Activated CD8-positive, alpha-beta T cell treated with anti-CD3 and anti-CD28 coated beads for 36 hours (primary cell): ENCODE measurements at places on chromosomes 7 and 10. TPM values are rescaled to one million over a fixed set of nuclear protein-coding genes. Genes with fewer than 3 reads are reported as not detected.

DNA sequence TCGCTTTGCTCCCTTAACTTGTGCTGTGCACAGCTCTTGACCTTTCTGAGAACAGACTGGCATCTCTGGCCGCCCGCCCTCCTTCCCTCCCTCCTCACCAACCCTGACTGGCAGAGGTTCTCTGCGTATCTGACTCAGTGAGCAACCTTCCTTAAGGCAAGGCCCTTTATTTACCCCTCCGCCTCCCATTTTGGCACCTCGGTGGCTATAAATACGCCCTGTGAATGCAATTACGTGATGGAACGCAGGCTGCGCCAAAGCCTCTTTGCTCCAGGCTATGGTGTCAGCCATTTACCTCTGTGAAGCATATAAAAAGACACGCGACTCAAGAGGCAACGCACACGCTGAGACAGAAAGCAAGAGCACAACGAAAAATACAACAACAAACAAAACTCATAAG is 764.3 kb downstream of the SUGCT start:
- H3K27me3 ChIP-seq: no peaks in the 10 kb centered on the region
- no peak for DNase-seq
- no peak overlapping the region for H3K4me3 ChIP-seq
- no peak overlapping the region for H3K27ac ChIP-seq
- no peaks in the 10 kb centered on the region for H3K36me3 ChIP-seq
- no peaks in the 10 kb centered on the region for H3K4me1 ChIP-seq

GRB10 gene
- 5.6 TPM for total RNA-seq

GRCh38 chr7:99788554-99788953 is 4.6 kb upstream of the CYP3A4 start:
- H3K27ac ChIP-seq: peak overlapping the region; percentile 84
- peaks cover 34% of the 10 kb centered on the region for H3K4me1 ChIP-seq
- peaks cover 8% of the 10 kb centered on the region for H3K36me3 ChIP-seq
- H3K4me3 ChIP-seq: no peak overlapping the region

GRCh38 chr10:44051091-44051490 is 333.8 kb downstream of the CXCL12 start:
- no peak for DNase-seq
- peaks cover 12% of the 10 kb centered on the region for H3K27me3 ChIP-seq
- no peaks in the 10 kb centered on the region for H3K4me1 ChIP-seq
- H3K27ac ChIP-seq: no peak overlapping the region

- DNase-seq: no peak
- H3K4me3 ChIP-seq: no peak overlapping the region
- H3K27me3 ChIP-seq: no peaks in the 10 kb centered on the region
- no peaks in the 10 kb centered on the region for H3K4me1 ChIP-seq
- no peaks in the 10 kb centered on the region for H3K36me3 ChIP-seq
Observed at GRCh38 chr7:46133072-46133471, 212.0 kb upstream of the IGFBP3 start.

DNA sequence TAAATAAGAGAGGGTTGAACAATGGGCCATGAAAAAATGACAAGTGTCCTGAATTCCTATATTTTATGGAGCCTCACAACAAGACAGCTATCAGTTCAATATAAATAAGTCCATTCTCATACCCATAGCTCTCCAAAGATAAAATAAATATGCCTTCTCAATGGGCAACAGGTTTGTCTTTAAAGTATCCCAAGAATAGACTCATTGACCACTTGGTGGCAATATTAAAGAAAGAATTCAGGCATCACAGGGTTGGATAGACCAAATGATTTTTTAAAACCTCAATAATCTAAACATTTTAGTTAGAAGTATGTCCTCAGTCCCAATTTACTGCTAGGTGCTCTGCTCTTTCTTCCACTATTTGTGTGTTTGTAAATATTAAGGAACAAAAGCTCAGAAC is 165.1 kb upstream of the WNT16 start:
- H3K27me3 ChIP-seq: peaks cover 6% of the 10 kb centered on the region
- H3K4me3 ChIP-seq: no peak overlapping the region
- no peaks in the 10 kb centered on the region for H3K4me1 ChIP-seq
- H3K27ac ChIP-seq: no peak overlapping the region

- H3K36me3 ChIP-seq: peaks cover 81% of the 10 kb centered on the region
- no peak overlapping the region for H3K4me3 ChIP-seq
- no peaks in the 10 kb centered on the region for H3K27me3 ChIP-seq
- no peak for DNase-seq
- peak overlapping the region; percentile 21 for H3K27ac ChIP-seq
- peaks cover 59% of the 10 kb centered on the region for H3K4me1 ChIP-seq
Observed at GRCh38 chr10:62075912-62076311, 174.4 kb downstream of the ARID5B start.

VIPR2 gene
- 0.09 TPM for total RNA-seq

GRCh38 chr7:130114374-130114773 is 44.0 kb downstream of the KLHDC10 start:
- H3K27ac ChIP-seq: peak overlapping the region; percentile 1
- H3K4me3 ChIP-seq: no peak overlapping the region
- DNase-seq: no peak
- H3K27me3 ChIP-seq: no peaks in the 10 kb centered on the region
- no peaks in the 10 kb centered on the region for H3K4me1 ChIP-seq

BCL7B gene
- total RNA-seq: 50.6 TPM

PNLIPRP2 gene
- not detected for total RNA-seq

- peaks cover 33% of the 10 kb centered on the region for H3K4me1 ChIP-seq
- DNase-seq: no peak
- no peak overlapping the region for H3K4me3 ChIP-seq
Observed at GRCh38 chr10:11581213-11581612, 30.2 kb downstream of the USP6NL start.

AKR1C2 gene
- total RNA-seq: not detected

FZD1 gene
- total RNA-seq: 0.16 TPM

ANKRD26 gene
- 10.4 TPM for total RNA-seq

CAMK2G gene
- 17.8 TPM for total RNA-seq

DNA sequence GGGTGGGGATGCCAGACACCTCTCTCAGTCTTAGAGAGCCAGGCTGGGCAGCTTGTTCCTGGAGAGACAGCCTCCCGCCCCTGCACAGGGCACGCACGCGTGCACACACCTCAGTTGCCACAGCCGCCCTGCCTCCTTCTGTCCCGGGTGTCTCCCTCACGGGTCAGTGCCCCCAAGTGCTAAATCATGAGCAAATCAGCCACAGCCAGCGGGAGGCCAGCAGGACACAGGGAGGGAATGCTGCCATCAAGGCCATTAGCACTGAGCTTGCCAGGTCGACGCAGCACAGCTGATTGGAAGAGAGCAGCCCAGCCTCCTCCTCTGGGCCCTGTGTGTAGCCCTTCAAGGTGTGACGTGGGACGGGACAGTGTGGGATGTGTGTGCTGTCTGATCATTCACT is 130.4 kb downstream of the CDH23 start:
- H3K36me3 ChIP-seq: no peaks in the 10 kb centered on the region
- no peak for DNase-seq
- H3K4me1 ChIP-seq: peaks cover 11% of the 10 kb centered on the region
- peaks cover 7% of the 10 kb centered on the region for H3K27me3 ChIP-seq
- no peak overlapping the region for H3K27ac ChIP-seq

- no peaks in the 10 kb centered on the region for H3K27me3 ChIP-seq
- H3K27ac ChIP-seq: no peak overlapping the region
- no peak overlapping the region for H3K4me3 ChIP-seq
- DNase-seq: no peak
- no peaks in the 10 kb centered on the region for H3K4me1 ChIP-seq
- H3K36me3 ChIP-seq: no peaks in the 10 kb centered on the region
Observed at GRCh38 chr10:34731213-34731612, 83.9 kb downstream of the PARD3 start.

GRCh38 chr10:34179280-34179679 is 635.8 kb downstream of the PARD3 start:
- no peaks in the 10 kb centered on the region for H3K4me1 ChIP-seq
- peaks cover 2% of the 10 kb centered on the region for H3K27me3 ChIP-seq
- H3K36me3 ChIP-seq: no peaks in the 10 kb centered on the region
- no peak for DNase-seq

GRCh38 chr7:50667789-50668226 is 102.6 kb upstream of the DDC start:
- H3K27ac ChIP-seq: no peak overlapping the region
- H3K4me3 ChIP-seq: no peak overlapping the region
- DNase-seq: no peak
- H3K4me1 ChIP-seq: peaks cover 22% of the 10 kb centered on the region
- no peaks in the 10 kb centered on the region for H3K36me3 ChIP-seq

DNA sequence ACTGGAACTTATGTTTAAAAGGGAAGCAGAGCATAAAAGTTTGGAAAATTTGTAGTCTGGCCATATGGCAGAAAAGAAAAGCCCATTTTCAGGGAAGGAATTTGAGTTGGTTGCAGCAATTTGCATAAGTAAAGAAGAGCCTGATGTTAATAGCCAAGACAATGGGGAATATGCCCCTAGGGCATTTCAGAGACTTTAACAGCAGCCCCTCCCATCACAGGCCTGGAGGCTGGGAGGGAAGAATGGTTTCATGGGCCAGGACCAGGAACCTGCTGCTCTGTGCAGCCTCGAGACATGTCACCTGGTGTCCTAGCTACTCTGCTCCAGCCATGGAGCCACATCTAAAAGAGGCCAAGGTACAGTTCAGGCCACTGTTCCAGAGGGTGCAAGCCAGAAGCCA is 35.3 kb downstream of the HTR7 start:
- H3K36me3 ChIP-seq: peaks cover 3% of the 10 kb centered on the region
- peaks cover 15% of the 10 kb centered on the region for H3K27me3 ChIP-seq
- no peak overlapping the region for H3K27ac ChIP-seq
- no peak for DNase-seq

- H3K4me3 ChIP-seq: no peak overlapping the region
- no peak overlapping the region for H3K27ac ChIP-seq
- no peak for DNase-seq
- H3K36me3 ChIP-seq: no peaks in the 10 kb centered on the region
- H3K27me3 ChIP-seq: no peaks in the 10 kb centered on the region
Observed at GRCh38 chr7:28071570-28071969, 109.0 kb downstream of the JAZF1 start.

SPDYE11 gene
- not detected for total RNA-seq

UCMA gene
- not detected for total RNA-seq

- no peak overlapping the region for H3K27ac ChIP-seq
- DNase-seq: peak; percentile 41
- H3K4me1 ChIP-seq: no peaks in the 10 kb centered on the region
- peaks cover 15% of the 10 kb centered on the region for H3K27me3 ChIP-seq
- H3K4me3 ChIP-seq: no peak overlapping the region
Observed at GRCh38 chr10:132193907-132194552, 7.3 kb downstream of the DPYSL4 start.

HABP2 gene
- not detected for total RNA-seq

- H3K4me1 ChIP-seq: no peaks in the 10 kb centered on the region
- H3K27ac ChIP-seq: no peak overlapping the region
- H3K4me3 ChIP-seq: no peak overlapping the region
- DNase-seq: no peak
- H3K27me3 ChIP-seq: no peaks in the 10 kb centered on the region
Observed at GRCh38 chr7:46206476-46207060, 285.5 kb upstream of the IGFBP3 start.

DNA sequence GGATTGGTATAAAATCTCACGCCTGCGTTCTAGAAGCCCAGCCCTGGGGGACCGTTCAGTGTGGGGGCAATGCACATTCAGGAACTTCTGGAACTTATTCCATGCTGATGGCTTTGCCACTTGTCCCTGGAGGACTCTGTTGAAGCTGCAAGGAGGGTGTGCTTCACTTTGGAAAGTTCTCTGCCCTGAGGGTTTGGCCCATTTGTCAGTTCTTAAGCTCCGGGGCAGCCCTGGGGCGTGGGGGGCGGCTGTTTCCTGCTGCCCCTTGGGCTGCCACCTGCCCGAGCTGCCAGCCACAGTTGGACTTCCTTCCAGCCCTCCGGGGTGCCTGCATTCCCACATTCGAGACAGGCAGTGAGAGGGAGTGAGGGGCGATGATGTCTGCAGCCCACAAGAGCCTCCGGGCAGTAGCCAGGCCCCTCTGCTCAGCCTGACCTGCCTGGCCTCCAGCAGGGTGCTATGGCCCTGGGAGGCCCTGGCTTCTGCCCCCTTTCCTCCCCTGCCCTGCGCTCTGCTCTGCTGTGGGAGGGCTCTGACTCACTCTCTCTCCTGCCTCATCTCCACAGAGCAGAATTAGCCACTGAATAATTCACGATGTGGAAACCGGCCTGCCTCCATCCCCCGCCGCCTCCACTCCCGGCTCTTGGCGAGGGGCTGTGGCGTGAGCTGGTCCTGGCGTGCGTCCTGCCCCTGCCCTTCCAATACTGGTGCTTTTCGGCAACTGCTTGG is 1.9 kb downstream of the TTYH3 start:
- no peaks in the 10 kb centered on the region for H3K36me3 ChIP-seq
- no peaks in the 10 kb centered on the region for H3K27me3 ChIP-seq
- peak overlapping the region; percentile 89 for H3K27ac ChIP-seq
- DNase-seq: peak; percentile 74
- H3K4me1 ChIP-seq: peaks cover 16% of the 10 kb centered on the region

GRCh38 chr7:16071246-16071857 is 350.0 kb downstream of the CRPPA start:
- no peak overlapping the region for H3K4me3 ChIP-seq
- H3K27ac ChIP-seq: no peak overlapping the region
- H3K4me1 ChIP-seq: no peaks in the 10 kb centered on the region
- no peaks in the 10 kb centered on the region for H3K36me3 ChIP-seq
- peak; percentile 8 for DNase-seq

DNA sequence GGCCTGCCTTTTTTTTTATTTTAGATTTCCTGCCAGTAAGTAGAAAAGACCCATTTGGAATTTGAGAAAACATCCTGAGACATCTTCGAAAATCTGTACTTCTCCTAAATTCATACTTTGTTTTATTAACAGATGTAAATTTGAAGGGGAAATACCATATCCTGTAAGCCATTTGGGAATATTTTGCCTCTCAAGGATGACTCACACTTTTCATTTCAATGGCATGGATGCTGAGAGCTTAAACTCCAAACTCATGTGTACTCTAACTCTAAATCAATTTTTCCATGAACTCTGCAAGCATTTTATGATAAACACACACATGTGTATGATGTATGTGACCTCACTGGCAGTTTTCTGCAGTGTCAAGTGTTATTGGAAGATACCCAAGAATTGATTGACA is 89.0 kb downstream of the SEMA3A start:
- no peaks in the 10 kb centered on the region for H3K36me3 ChIP-seq
- no peaks in the 10 kb centered on the region for H3K4me1 ChIP-seq
- no peak overlapping the region for H3K27ac ChIP-seq
- H3K27me3 ChIP-seq: no peaks in the 10 kb centered on the region
- no peak for DNase-seq
- no peak overlapping the region for H3K4me3 ChIP-seq

GRCh38 chr10:110858297-110858934 is 13.3 kb upstream of the PDCD4 start:
- H3K27ac ChIP-seq: peak overlapping the region; percentile 85
- DNase-seq: no peak
- H3K27me3 ChIP-seq: no peaks in the 10 kb centered on the region
- no peak overlapping the region for H3K4me3 ChIP-seq
- H3K4me1 ChIP-seq: peaks cover 75% of the 10 kb centered on the region

DNA sequence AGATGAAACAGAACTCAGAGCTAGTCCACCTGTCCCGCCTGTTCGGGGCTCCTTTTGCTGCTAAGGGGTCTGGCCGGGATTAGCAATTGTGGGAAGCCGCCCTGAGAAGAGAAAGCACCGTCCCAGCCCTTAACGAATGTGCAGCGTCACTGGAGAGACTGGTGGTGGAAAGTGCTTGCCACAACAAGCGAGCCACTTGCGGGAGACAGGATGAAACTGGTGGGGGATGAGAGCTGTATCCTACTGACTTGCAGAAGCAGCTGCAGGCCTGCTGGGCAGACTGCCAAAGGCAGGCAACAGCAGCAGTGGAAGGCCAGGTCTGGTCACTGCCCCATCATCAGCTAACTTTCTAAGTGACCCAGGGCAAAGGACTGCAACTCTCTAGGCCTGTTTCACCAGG is 95.4 kb downstream of the FAM53B start:
- DNase-seq: peak; percentile 75
- no peak overlapping the region for H3K4me3 ChIP-seq
- peaks cover 82% of the 10 kb centered on the region for H3K4me1 ChIP-seq
- peaks cover 6% of the 10 kb centered on the region for H3K36me3 ChIP-seq

GRCh38 chr7:158117341-158118222 is 470.0 kb downstream of the PTPRN2 start:
- no peak overlapping the region for H3K27ac ChIP-seq
- no peak overlapping the region for H3K4me3 ChIP-seq
- H3K36me3 ChIP-seq: no peaks in the 10 kb centered on the region
